ENCODE measurements at places on chromosomes 2 and 18.

DNA sequence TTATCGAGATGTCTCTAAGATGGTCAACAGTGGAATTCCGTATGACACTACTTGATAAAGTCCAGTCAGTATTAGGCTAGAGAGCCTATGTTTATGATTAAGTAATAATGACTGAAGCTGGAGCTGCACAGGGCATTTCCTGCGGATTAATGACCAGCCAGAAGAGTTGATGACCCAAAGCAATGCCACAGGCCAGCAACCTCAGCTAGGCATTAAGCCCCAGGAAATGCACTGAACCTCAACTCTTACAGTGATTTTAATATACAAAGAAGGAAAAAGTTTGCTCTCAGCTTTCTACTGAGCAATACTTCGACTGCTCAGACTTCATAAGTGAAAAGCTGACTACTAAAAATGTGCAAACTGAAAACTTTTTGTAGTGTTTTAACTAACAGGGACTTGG, 3.9 kb downstream of the KCTD1 start:
- DNase-seq = no peak

DNA sequence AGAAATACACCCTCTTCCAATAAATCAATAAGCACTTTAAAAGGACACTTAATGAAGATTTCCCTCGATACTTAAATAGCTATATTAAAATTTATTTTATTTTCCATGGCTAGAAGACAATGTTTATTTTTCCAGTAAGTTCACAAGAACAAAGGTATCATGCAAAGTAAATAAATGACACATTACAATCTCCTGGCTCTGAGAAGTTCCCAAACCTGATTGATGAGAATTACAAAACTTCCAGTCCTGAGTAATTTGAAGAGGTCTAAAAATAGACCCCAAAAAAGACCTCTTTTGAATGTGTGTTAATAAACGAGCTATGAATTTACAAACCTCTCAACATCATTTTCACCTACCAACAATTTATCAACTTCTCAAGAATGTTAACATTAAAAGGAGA, 1.5 kb upstream of the PEX13 start:
- DNase-seq = no peak

GRCh38 chr2:154425994-154426393, 272.5 kb upstream of the KCNJ3 start:
- no peak for DNase-seq

DNA sequence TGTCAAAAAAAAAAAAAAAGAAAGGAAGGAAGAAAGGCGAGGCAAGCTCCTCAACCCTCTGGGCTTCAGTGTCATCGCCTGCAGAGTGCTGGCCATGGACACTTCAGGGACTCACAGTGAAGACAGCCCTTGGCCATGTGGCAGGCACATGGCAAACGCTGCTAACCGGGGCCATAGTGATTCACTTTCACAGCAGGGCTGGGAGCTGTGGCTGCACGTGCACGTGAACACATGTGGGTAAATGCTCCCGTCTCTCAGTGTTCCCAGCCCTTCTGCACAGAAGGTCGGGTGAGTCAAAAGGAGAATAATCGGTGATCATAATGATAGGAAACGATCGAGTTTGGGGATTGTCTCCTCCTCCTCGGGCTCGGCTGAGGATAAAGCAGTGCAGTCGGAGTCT, 46.1 kb upstream of the UBE2F start:
- DNase-seq = no peak

DNA sequence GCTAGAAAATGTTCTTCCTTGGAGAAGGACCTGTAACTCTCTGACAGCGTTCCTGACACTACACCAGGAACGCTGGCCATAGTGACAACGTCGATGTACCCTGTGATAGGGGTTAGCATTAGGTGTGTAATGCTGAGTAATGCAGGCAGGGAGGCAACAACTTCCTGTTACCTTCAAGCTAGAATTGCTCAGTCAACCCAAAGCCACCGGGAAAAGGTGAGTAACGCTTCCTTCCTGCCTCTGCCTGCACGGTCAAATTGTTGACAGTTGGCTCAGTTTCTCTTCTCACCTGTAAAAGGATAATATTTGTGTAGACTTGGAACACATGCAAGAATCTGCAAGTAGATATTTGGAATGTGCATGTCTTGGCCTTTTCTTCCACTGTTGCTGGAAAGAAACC, 12.7 kb downstream of the FAM110C start:
- no peak for DNase-seq
